ENCODE measurements at places on chromosomes 5 and 9. TPM values are rescaled to one million over a fixed set of nuclear protein-coding genes. Genes with fewer than 3 reads are reported as not detected.

SHOC1 gene
- total RNA-seq = not detected

C1QTNF3 gene
- total RNA-seq = 0.28 TPM

CCDC180 gene
- 0.90 TPM for total RNA-seq

ANKDD1B gene
- not detected for total RNA-seq

NR4A3 gene
- 1.9 TPM for total RNA-seq

UIMC1 gene
- 23.1 TPM for total RNA-seq

PCDH1 gene
- 0.83 TPM for total RNA-seq

GRCh38 chr5:856531-857425, 6.0 kb upstream of the ZDHHC11 start:
- peaks cover 2% of the 10 kb centered on the region for H3K27me3 ChIP-seq
- no peak overlapping the region for H3K4me3 ChIP-seq
- H3K27ac ChIP-seq = no peak overlapping the region
- no peaks in the 10 kb centered on the region for H3K4me1 ChIP-seq
- no peak for DNase-seq
- H3K36me3 ChIP-seq = no peaks in the 10 kb centered on the region

DNA sequence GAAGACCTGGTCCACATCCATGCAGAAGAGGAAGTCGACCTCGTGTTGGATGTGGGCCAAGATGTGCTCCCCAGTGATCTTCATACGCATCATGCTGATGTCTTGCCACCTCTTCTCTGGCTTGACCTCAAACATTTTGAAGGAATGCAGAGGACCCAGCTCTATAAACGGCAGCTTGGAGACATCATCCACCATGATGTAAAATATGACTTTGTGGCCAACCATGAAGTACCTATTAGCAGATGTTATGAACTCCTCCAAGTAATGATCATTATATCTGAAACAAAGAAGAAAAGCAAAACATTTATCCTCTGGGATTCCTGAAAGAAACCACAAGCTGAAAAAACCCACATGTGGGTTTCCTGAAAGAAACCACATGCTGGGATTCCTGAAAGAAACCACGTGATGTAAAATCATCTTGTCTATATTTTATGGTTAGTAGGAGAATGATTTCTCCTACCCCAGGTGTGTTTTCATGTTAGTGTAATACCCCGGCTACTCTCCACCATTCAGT, 52.3 kb downstream of the GGTA1 start:
- H3K4me1 ChIP-seq = peaks cover 2% of the 10 kb centered on the region
- H3K27ac ChIP-seq = no peak overlapping the region
- peak; percentile 76 for DNase-seq
- H3K4me3 ChIP-seq = no peak overlapping the region

DNA sequence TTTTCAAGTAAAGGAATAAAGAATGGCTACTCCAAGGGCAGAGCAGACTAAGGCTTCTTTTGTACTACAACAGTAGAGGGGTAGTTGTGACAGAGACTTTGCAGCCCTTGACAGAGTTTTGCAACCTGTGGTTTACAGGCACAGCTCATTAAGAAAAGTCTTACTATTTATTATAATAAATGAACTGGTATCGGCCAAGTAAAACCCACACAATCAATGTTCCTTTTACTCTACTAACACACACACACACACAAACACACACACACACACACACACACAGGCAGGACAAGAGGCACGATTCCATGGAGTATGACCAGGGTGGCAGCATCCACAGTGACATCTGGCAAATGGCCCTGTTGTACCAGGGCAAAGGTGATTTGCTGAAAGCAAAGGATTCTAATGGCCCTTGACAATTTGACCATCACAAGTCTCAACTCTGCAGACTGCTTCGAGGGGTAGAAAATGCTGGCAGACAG, 59.1 kb upstream of the GOLPH3 start:
- no peaks in the 10 kb centered on the region for H3K27me3 ChIP-seq
- H3K4me3 ChIP-seq = no peak overlapping the region
- peaks cover 18% of the 10 kb centered on the region for H3K36me3 ChIP-seq
- DNase-seq = no peak
- H3K27ac ChIP-seq = no peak overlapping the region

DNA sequence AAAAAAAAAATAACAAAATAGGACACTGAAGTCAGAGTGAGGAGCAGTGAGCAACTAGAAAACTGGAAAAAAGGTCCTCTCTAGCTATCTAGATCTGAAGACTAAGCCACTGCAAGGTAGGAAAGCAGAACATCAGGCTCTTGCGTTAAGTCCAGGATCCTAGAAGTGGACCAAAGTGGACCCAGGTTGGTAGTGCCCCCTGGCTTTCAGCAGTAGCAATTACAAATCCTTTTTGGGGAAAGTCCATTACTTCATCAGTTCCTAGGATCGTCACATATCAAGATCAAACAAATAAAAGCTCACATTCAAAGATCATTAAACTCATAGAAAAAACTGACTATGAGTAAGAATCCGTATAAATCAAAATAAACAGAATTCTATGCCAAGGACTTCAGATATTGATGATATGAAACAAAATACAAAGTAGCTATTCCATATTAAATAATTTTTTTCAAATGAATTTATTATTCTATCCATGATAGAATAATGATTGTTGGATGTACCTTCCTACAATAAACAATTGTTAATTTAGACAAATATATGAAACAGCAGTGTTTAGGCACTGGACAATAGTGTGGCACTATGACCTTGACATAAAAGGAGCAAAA, 6.5 kb upstream of the RICTOR start:
- no peak overlapping the region for H3K4me3 ChIP-seq
- no peaks in the 10 kb centered on the region for H3K4me1 ChIP-seq
- H3K27me3 ChIP-seq = no peaks in the 10 kb centered on the region
- H3K27ac ChIP-seq = no peak overlapping the region

DNA sequence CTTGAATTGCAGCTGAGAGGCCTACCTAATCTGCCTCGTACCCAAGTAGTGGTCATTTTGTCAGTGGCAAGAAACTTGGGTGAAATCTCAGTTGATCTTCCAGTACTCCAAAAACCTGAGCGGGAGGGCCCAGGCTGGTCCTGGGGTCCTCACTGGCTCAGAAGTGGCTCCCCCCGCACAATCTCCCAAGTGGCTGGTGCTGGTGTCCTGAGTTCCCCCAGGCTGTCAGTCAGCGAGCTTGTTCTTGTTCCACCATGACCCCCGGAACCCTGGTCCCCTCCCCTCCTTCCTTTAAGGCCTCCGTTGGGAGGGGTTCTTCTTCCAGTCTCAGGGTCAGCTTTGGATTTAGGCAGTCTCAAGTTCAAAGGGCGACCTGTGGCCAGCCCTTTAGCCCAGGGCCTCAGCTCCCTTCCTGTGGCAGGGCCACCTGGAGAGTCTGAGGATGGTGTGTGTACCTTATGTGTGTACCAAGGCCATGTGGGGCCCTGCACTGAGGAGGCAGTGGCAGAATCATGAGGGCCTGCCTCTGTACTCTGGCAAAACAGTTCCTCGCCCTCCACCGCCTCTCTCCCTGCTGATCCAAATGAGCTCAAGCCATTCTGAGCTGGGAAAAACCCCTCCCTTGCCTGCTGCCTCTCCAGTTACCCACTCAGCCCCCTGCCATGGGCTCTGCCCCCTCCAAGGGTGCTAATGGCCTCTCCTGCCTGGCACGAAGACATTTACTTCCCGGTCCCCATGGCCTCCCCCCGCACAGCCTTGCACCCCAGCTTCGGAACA, 4.5 kb upstream of the DBN1 start:
- DNase-seq = no peak
- no peak overlapping the region for H3K4me3 ChIP-seq
- peaks cover 26% of the 10 kb centered on the region for H3K36me3 ChIP-seq
- no peaks in the 10 kb centered on the region for H3K27me3 ChIP-seq
- H3K27ac ChIP-seq = no peak overlapping the region

DNA sequence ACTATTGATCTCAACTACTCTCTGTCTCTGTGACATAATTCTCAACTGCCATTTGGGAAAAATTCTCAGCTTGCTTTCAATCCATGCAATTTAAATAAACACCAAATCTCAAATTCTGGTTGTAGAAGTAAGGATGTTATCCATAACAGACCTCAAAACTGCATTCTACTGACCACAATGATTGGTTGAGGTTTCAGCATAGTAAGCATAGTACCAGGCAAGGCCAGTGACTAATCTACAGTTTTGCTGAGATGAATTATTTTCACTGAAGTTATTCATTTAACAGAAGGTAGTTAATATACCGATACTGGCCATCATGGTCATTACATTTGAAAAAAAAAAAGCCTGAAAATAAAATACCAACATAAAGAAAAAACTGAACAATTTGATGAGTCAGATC, 488.0 kb upstream of the CDH18 start:
- H3K27ac ChIP-seq = no peak overlapping the region
- no peaks in the 10 kb centered on the region for H3K4me1 ChIP-seq
- H3K36me3 ChIP-seq = no peaks in the 10 kb centered on the region
- DNase-seq = no peak
- no peak overlapping the region for H3K4me3 ChIP-seq
- no peaks in the 10 kb centered on the region for H3K27me3 ChIP-seq

DNA sequence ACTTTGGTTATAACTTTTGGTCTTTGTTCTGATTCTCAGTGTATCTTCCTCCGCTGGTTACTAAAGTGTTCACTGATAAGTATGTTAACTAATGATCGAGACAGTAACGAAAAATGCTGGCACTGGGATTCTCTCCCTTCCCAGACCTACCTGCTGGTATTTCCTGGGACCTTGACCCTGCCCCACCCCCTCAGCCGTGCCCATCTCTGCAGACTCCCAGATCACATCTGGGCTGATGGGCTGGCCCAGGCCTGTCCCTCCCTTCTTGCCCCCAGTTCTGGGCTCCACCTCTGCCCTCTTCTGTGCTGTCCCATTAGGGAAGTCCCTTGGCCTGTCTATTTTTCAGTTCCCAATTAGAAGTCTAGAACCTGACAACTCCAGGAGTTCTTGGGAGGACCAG, 46.9 kb downstream of the NEURL1B start:
- H3K4me1 ChIP-seq = peaks cover 2% of the 10 kb centered on the region
- no peak overlapping the region for H3K27ac ChIP-seq
- no peaks in the 10 kb centered on the region for H3K27me3 ChIP-seq
- H3K4me3 ChIP-seq = no peak overlapping the region

- H3K4me1 ChIP-seq = peaks cover 8% of the 10 kb centered on the region
- no peak overlapping the region for H3K27ac ChIP-seq
- no peak for DNase-seq
Measured at GRCh38 chr5:65037831-65038815, 269.4 kb downstream of the CWC27 start.

DNA sequence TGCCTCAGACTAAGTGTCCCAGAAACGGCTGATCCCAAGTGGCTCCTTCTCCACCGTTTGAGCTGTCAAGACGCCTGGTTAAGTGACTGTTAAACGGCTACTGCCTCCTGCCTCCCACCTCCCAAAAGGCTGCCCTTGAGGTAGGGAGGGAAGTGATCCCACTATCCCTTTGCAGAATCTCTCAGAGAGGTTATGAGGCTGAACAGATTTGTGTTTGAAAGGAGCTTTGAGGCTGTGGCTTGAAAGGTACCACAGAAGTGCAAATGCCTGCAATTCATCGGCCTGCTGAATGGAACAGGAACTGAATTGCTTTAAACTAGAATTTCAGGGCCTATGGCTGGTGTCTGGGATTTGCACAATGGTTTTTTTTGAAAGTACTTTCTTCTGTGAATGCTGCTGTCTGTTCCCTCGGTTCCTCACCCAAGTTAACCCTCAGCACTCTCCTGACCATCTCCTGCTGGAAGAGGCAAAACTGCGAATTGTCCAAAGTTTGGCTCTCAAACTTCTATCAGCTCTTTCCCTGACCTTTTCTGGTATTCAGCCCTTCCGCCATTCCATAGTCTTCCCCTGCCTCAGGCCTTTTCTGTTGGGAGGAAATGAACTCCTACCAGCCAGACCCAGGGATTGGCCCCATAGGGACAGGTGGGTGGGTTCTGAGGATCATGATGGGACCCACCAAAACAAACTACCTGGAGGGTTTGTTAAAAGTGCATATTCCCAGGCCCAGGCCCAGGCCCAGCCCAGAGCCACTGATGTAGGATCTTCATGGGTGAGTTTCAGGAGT, 453.3 kb downstream of the KDM4C start:
- H3K27ac ChIP-seq = no peak overlapping the region
- no peaks in the 10 kb centered on the region for H3K4me1 ChIP-seq
- DNase-seq = no peak
- peaks cover 6% of the 10 kb centered on the region for H3K27me3 ChIP-seq
- H3K36me3 ChIP-seq = no peaks in the 10 kb centered on the region
- H3K4me3 ChIP-seq = no peak overlapping the region

- H3K4me3 ChIP-seq = no peak overlapping the region
- DNase-seq = no peak
- H3K4me1 ChIP-seq = peaks cover 2% of the 10 kb centered on the region
- H3K27ac ChIP-seq = no peak overlapping the region
- peaks cover 2% of the 10 kb centered on the region for H3K36me3 ChIP-seq
- no peaks in the 10 kb centered on the region for H3K27me3 ChIP-seq
Measured at GRCh38 chr9:7174884-7175283, 417.1 kb downstream of the KDM4C start.

GRCh38 chr5:428754-429452, 14.1 kb upstream of the EXOC3 start:
- no peaks in the 10 kb centered on the region for H3K27me3 ChIP-seq
- no peak overlapping the region for H3K4me3 ChIP-seq
- DNase-seq = no peak
- peaks cover 56% of the 10 kb centered on the region for H3K36me3 ChIP-seq
- H3K4me1 ChIP-seq = peaks cover 14% of the 10 kb centered on the region

Measured in IMR-90 (cell line).